ENCODE measurements at places on chromosomes 1 and 21. TPM values are rescaled to one million over a fixed set of nuclear protein-coding genes. Genes with fewer than 3 reads are reported as not detected.

Gene COL8A2
- total RNA-seq = 13.8 TPM

Gene AUNIP
- total RNA-seq = 0.30 TPM

Gene LAMC2
- 3.4 TPM for total RNA-seq

Gene S100A14
- total RNA-seq = not detected
